Gastrocnemius medialis (tissue), 4 donors: ENCODE measurements at places on chromosomes 5 and 9. TPM values are rescaled to one million over a fixed set of nuclear protein-coding genes. Genes with fewer than 3 reads are reported as not detected.

GRCh38 chr5:149426931-149427330, 47.8 kb upstream of the IL17B start:
- DNase-seq = no peak

GRCh38 chr9:7960320-7961050, 160.9 kb upstream of the DMAC1 start:
- DNase-seq = no peak

GRCh38 chr9:131627648-131628458, 82.5 kb downstream of the PRRT1B start:
- peak; percentile 89 for DNase-seq

DNA sequence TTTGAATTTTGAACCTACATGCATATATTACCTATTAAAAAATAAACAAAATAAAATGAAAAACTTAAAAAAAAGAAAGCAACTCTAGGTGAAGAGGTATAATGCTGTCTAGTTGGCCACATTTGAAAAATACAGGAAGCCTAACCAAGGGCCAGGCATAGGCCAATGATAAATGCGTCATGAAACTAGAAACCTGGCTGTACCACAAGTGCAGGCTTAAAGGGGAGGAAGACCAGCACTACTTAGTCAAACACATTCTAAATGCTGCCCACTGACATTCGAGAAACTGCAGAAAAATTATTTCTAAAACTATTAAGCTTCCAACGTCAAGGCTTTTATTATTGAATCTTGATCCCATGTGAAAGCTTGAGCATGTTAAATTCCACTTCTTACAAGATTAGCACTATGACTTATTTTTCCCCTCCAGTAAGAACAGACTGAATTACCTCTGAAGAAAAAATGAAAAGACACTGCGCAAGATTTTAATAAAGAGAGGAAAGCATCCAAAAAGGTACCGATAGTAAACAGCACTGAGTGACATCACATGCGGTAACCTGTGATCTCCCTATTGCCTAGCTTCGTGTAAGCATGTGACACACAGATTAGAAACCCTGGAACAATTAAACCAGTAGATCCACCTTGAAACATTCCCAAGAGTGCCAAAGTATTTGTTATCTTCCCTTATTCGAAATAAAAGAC, 16.2 kb downstream of the CDC14B start:
- DNase-seq = peak; percentile 18

DNA sequence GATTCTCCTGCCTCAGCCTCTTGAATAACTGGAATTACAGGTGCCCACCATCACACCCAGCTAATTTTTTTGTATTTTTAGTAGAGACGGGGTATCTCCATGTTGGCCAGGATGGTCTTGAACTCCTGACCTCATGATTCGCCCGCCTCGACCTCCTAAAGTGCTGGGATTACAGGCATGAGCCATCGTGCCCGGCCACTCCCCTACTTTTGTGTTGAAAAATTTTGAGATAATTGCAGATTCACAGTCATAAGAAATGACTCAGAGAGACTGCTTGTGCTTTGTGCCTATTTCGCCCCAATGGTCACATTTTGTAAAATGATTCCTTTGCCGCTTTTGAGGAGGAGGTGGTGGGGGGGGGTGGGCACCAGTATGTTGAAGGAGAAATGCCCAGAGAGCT, 48.1 kb upstream of the SH3PXD2B start:
- no peak for DNase-seq

- no peak for DNase-seq
Measured at GRCh38 chr9:130844044-130844451, 9.0 kb downstream of the ABL1 start.

FBLL1 gene
- not detected for total RNA-seq

- DNase-seq = no peak
Measured at GRCh38 chr5:177300236-177300880, 3.2 kb downstream of the RAB24 start.

IL9 gene
- total RNA-seq = not detected

DNA sequence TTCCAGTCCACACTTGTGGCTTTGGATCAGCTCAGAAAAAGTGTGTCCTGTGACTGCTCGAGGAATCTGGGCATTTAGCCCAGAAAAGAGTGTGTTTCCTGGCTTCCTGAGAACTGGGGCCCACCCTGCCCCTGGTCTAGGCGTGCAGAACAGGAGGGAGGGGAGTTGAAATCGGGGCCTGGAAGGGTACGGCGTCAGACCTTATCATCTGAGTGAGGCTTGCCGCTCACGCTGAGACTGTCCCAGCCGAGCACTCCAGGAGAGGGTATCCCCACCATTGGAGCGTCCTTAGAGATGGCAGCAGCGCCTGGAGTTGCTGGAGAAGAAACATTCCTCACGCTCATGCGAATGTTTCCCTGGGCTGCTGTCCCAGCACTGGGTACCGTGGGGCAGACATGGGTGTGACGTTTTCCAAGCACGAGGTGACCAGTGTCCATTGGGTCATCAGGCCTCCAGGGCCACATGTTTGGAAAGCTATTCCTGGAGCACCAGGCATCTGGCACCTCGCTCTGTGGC, 22.5 kb downstream of the NEK6 start:
- DNase-seq = no peak

DNA sequence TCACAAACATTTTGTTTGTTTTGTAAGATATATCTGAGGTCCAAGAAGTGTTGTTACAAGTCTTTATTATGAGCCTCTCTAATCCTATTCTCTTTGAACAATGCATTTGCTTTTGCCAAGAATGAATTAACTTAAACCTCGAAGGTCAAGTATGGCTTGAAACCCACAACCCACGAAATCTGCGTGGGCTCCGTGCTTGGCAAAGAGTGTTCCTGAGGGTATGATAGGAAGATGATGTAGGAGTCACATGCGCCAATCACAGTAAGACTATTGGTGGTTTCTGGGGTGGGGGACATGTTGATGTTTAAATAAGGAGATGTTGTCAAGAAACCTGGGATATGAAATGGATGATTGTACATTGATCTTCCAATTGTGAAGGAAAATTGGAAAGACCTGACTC, 330.8 kb upstream of the RFX3 start:
- no peak for DNase-seq

MARVELD2 gene
- total RNA-seq = 2.6 TPM

TAF11L13 gene
- not detected for total RNA-seq

DNA sequence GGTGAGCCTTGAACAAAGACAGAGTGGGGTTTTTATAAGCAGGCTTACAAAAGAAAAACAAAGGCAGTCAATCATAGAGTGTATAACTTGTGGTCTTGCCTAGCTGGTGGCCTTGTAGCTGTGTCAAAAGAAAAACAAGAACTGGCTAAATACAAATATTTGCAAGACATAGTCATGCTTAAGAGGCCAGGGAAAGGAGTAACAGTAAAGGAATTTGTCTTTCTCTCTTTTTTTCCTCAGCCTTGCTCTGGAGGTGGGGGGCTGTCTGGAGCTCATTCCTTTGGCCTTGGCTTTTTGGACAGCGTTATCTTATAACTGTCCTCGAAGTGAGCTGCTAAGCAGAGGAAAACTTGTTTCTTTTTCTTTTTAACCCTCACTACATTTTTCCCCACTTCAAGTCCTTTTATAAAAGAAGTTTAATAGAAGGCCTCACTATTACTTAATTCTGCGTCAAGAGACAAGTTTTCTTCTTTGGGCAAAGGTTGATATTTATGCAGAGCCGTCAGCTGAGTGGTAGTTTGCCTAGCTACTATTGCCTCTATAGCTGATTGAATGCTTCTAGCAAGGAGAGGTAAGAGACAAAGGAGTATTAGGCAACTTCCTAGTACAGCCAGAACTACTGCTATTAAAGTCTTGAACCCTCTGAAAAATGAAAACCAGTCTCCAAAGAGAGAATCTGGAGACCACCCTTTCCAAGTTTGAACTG, 14.3 kb downstream of the CEL start:
- DNase-seq = no peak

DNA sequence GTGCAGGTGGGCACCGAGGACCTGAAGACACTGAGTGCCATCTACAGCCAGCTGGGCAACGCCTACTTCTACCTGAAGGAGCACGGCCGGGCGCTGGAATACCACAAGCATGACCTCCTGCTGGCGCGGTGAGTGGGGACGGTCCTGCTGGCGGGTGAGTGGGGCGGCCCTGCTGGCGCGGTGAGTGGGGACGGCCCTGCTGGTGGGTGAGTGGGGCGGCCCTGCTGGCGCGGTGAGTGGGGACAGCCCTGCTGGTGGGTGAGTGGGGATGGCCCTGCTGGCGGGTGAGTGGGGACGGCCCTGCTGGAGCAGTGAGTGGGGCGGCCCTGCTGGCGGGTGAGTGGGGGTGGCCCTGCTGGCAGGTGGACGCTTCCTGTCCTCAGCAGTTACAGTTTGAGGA, 7.2 kb downstream of the GPSM1 start:
- DNase-seq = no peak

GRCh38 chr5:116534964-116535651, 39.5 kb downstream of the SEMA6A start:
- DNase-seq = no peak

SPINK4 gene
- total RNA-seq = not detected

IFNA13 gene
- total RNA-seq = not detected

- no peak for DNase-seq
Measured at GRCh38 chr5:43780586-43780985, 177.6 kb downstream of the NNT start.

DNA sequence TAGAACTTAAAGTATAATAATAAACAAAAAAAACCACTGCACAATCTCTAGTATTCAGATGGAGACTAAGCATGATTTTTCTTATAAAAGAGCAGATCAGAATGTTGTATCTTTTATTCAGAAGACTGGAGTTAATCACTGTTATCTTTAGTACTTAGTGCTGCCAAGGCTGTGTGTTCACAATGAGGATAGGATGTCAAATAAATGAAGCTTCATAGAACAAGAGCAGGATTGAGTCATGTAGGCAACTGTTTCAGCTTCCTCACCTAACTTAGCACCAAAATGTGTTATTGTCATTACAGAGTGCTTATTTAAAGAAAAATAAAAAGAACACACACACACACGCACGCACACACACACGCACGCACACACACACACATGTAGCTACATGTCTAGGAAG, 58.1 kb upstream of the CDKN2B start:
- DNase-seq = no peak

PDE6A gene
- not detected for total RNA-seq

SMIM3 gene
- 15.9 TPM for total RNA-seq

- DNase-seq = no peak
Measured at GRCh38 chr9:116432051-116432450, 255.1 kb upstream of the TRIM32 start.

- DNase-seq = no peak
Measured at GRCh38 chr5:123865641-123866040, 353.7 kb downstream of the CSNK1G3 start.

DNA sequence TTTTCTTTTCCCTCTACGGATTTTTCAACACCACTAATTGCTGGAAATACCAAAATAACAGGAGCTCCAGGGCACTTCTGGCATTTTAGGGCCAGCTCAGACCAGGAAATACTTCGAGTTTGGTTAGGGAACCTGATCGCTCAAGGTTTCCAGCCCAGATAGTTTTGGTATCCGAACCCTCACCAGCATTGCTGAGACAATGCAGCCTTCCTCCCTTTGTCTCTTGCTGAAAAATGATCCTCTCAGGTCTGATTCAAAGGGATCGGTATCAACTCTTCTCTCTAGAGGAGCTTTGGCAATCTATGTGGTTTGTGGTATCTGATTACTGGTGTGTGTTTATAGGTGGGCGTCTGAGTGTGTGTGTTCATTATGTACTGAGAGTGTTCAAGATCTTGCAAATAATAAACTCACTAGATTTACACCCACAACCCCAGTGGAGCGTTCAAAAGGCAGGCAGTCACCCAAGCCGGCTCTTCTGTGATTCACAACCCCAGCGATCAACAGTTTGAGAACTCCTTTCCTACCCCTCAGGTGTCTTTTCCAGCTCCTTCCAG, 122.8 kb upstream of the EGFLAM start:
- no peak for DNase-seq

GRCh38 chr5:93874491-93874890, 133.1 kb upstream of the POU5F2 start:
- DNase-seq = no peak

DNA sequence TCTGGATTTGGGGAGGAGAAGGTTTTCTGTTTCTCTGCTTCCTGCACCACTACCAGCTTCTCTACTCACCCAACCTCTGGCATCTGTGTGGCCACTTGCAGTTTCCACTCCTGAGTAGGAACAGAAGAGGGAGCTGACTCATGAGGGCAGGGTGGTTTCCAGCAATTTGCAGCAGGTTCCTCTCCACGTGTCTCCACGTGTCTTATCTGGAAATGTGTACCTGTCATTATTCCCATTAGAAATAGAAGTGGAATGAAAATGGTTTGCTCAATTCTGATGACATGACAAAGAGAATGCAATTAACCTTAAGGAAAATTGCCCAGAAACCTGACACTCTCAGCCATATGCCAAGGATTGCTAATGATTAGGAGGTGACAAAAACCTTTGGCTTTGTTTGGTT, 33.0 kb downstream of the EGFLAM start:
- no peak for DNase-seq

DNA sequence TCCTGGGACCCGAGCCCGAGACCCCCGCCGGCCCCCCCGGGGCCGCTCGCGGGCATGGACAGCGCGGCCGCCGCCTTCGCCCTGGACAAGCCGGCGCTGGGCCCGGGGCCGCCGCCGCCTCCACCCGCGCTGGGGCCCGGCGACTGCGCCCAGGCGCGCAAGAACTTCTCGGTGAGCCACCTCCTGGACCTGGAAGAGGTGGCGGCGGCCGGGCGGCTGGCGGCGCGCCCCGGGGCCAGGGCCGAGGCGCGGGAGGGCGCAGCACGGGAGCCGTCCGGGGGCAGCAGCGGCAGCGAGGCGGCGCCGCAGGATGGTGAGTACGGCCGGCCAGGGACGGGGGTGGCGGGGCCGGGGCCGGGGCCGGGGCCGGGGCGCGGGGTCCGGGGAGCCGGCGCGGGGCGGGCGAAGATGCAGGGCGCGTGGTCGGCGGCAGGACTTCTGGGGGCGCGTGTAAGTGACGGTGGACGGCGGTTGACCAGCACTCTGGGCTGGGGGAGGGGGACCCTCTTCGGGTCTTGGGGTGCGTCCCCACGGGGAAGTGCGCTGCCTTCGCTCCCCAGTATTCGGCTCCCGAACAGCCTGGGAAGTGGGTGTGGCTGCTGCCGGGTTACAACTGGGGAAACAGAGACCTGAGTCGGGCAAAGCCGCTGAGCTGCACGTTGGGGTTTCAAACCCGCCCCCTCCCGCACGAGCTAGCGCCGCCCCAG, 520 bp downstream of the PRRX2 start:
- no peak for DNase-seq

DNA sequence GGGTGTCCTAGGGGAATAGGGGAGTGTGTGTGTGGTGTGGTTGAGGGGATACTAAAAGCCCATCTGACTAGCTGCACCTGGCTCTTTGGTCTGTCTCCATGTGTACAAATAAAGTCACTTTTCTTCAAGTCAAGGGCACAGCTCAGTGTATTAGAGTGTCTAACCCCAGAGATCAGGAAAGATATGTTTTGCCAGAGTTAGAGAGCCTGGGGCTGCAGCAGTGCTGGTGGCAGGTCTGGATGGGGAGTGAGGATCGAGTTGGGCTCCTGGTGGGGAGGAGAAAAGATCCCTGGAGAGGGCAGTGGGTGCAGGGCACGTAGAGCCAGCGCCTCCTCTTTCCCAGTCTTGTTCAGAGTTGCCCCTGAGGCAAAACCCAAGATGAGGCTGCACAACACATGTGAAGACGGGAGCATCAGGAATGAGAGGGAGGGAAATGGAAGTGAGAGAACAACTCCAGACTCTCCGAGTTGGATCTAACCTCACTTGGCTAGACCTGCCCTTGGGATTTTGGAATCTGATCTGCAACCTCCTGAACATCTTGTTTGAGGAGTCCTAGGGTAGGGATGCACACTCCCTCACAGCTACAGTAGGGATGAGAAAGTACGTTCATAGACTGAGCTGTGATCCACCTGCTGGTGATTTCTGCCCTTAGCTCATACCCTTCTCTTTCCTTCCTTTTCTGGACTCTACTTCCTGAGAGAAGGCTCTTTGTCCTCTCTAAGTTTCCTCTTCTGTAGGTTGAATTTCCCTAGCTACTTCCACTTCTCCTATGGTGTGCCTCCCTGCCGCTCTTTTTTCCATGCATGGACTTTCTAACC, 309.9 kb downstream of the ZSWIM6 start:
- DNase-seq = no peak
